Non-pigmented ciliary epithelial cell (primary cell): ENCODE measurements at places on chromosomes 1 and 21.
A peak's percentile ranks its signal among the peaks of the same experiment; 100 is the strongest.

- DNase-seq, result no peak
Measured at GRCh38 chr1:156212130-156212529, 677 bp upstream of the PMF1 start.

DNA sequence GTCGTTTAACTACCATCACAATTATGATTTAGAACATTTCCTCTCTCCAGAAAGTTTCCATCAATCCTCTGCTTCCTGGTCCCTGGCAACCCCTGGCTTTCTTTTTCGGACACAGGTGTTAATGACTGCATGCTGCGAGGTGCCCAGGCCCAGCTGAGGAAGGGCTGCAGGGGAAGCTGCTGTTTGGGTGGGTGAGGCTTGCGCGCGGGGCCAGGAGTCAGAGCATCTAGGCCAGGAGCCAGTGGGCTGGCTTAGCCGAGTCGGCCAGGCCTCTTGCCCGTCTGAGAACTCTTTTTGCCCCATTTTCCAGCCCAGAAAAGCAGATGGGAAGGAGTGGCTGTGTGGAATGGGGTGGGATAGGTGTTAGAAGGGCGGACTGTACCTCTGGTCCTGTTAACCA is 51.5 kb downstream of the NAV1 start:
- no peak for DNase-seq

- no peak for DNase-seq
Measured at GRCh38 chr1:221788466-221788865, 46.6 kb upstream of the DUSP10 start.

DNA sequence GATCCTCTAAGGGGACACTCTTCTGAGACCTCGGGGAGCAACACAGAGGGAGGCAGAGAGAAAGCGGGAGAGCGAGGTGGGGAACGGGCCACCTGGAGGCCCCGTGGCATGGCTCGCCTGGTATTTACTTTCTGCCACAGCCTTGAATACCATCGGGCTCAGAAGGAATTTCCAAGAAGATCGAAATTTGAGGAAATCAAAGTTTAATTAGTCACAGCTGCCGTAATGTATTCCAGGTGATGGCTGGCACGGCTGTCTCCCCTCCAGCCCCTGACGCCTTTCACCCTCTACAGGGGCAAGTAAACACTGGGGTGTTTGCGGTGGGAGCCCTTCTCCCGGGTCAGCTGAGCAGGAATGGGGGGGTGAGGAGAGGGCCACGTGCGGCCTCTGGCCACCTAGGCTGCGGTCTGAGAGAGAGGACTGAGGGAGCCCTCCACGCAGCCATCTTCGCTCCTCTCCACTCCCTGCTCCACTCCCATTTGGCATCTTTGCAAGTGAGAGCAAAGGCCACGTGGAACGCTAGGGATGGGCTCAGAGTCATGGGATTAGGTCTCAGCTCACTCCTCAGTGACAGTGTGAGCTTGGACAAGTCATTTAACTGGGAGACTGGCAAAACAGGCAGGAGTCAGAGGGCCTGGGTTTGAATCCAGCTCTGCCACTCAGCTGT is 125.2 kb downstream of the SYF2 start:
- DNase-seq, result no peak

DNA sequence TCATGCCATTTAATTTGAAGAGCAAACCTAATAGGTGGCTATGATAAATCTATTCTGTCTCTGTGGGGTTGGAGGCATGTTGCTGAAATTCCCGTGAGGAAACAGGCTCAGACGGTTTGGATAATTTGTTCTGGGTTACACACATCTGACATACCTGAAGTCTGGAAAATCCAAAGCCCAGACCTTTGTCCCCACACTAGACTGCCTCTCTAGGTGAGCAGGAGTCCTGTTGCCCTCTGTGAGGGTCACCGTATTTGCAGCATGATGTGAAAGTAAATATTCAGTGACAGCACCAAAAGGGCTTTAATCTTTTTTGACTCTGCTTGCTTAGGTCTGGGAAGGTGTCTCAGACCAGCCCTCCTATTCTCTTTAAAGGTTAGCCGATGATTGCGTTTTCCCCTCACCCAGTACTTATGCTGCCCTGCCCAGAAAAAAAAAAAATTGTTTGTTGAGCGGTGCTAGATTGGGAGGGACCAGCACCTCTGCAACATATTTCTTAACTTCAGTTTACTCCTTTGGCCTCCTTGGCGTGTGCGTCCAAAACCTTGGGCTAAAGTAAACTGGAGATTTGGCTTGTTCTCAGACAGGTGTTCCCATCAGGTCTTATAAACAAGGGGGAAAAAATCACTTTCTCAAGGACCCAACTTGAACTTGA is 67.0 kb downstream of the CACHD1 start:
- DNase-seq, result no peak

GRCh38 chr21:46160657-46160906 is 5.2 kb upstream of the FTCD start:
- DNase-seq, result no peak

- DNase-seq, result no peak
Measured at GRCh38 chr1:239840336-239840735, 251.3 kb upstream of the FMN2 start.

DNA sequence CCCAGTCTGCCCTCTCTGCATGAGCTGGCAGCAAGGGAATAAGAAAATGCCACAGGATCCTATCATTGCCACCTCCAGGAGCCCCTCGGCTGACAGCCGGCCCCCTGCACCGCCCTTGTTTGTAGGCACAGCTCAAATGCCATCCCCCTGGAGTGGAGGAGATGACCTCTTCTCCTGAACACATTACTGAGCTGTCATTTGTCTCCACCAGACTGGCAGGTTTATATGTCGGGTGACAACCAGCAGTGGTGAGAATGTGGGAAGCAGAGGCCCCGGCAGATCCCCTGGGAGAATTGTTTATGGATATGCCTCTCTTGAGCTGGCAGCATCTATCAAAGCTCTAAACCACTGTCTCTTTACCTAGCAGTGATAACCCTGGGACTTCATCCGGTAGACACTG is 135.4 kb upstream of the FMN2 start:
- no peak for DNase-seq

DNA sequence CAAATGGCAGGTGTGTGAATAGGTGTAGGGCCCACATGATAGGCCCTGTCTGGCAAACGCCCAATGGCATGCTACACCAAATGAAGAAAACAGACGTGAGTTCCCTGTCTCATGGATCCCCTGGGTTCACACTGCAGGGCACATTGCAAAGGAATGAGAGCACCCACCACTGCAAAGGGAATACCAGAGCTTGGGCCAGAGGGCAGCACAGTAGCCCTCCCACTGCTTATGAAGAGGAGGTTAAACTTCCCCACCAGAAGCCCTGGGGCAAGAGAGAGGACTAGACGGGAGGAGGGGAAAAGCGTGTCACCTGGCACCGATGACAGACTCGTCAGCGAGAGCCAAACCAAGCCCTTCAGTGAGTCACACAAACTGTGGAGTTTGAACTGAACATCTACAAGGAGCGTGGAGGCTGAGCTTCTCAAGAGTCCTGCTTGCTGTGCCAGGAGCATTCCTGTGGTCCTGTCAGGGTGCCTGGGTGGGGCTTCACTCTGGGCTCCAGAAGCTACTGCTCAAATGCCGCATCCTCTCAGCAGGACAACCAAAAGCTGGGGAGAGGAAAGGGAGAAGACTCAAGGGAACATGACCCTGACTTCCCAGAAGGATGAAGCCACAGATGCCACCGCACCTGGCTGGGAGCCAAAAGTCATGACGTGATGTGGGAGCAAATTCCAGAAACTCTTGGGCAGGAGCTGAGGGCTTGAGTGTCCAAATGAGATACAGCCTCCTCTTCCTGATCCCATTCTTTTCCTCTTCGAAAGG is 61.1 kb downstream of the TOMM20 start:
- peak; percentile 94 for DNase-seq

DNA sequence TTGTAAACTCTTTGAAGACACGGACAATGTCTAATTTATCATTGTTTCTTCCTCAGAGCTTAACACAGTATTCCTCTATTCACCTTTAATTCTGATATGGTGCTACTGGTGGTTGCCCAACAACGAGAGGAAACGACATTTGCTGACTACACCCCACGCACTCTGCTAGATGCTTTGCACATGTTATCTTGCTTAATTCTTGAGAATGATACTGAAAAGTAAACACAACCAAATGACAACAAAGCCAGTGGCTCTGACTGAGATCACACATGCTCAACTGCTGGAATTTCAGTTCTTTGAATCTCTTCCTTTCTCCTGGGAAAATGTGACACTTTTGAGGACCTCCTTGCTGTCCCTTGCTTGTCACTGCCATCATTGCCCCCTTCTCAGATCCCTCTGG is 37.2 kb upstream of the DDAH1 start:
- no peak for DNase-seq

- DNase-seq, result no peak
Measured at GRCh38 chr21:45889256-45889655, 92.3 kb upstream of the COL6A1 start.

GRCh38 chr1:163170331-163170730 is 32.4 kb downstream of the RGS5 start:
- no peak for DNase-seq

DNA sequence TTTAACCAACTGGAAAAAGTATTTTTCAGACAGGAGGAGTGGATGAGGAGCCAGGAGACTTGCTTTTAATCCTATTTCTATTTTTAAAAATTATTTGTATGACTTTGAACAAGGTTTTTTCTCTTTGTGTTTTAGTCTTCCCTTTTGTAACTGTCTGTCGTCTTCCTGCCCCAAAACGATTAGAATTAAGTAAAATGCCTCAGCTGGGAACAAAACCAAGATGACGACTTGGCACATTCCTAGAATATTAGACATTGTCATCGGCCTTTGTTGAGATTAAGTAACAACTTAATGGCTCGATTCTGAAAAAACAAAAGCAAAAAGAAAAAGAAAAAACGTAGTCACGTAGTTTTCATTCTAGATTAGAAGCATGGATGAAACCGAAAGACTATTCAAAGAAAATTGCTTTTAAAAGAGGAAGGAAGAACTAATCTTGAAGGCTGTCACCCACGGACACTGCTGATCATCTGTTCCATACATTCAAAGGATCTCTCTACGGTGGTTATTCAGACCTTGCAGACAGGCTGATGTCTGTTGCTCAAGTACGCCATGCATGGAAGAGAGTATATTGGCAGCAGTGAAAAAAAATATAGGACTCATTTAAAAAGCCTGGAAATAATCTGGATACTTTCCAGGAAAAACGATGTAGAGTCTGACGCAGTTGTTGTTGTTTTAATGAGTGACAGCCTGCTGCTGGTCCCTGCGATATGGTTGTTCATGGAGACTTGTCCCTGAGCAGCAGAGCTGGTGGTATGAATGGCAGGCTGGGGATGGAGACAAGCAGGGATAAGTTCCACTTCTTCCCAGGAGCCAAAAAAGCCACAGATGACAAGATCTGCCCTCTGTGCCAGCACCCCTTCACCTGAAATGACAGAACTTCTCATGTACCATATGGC is 16.8 kb downstream of the GNG4 start:
- peak; percentile 38 for DNase-seq

GRCh38 chr1:79550402-79550801 is 543.9 kb upstream of the ADGRL4 start:
- no peak for DNase-seq

DNA sequence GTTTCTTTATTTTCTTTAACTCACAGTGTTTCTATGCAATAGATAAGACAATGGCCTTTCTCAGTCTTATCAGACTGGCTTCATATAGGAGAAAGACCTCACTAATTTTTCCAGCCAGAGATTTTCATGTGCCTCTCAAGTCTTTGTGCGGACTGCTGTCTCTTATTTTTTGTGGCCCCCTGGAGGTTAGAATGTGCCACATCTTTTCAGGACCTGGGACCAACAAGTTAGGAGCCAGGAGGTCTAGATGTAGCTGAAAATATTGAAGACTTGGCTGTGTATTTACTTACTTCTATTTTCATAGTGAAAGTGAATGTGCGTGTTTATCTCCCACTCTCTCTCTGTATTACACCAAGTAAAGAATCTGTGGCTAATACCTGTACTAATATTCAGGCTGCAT is 42.1 kb upstream of the CFHR3 start:
- DNase-seq, result no peak

DNA sequence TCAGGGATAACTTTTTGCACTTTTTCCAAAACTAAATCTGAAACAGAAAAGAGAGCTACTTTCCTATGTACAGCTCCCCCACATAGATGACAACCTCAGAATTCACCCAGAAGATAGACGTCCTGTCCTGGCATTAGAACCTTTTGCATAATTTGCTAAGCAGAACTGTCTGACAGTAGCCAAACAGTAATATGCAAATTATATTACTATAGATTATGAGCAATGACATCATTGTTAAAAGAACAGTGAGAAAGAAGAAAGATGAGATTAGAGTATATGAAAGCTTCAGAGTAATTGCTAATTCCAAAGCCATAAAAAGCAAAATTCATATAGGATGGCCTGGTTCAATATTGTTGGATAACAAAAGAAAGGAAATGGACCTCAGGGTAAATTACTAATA is 43.7 kb downstream of the SLC44A5 start:
- no peak for DNase-seq

DNA sequence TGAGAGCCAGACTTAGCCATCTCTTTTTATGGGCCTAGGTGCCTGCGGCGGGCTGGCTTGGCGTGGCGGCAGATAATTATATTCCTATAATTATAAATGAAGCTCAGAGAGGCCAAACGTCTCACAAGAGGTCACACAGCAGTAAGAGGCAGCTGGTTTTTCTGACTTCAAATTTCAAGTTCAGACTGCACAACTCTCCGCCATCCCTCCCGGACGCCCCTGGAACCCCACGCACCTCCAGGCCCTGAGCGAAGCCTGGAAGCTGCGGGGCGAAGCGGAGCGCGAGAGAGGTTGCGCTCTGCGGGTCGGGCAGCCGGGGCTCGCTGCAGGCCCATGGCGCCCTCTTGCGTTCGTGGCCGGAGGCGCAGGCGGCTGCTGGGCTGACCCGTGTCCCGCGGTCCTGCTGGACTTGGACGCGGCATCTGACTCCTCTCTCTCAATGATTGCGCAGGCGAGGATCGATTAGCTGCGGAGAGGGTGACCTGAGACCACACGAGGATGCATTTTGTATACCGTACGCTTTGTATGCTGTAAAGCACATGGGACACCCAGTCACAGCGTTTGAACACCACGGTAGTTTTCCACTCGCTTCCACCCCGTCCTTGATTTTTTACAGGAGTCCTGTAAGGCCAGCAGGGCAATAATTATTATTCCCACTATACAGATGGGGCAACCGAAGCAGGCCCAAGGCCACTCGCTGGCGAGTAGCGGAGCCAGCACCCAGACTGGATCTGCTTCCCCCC is 272.7 kb downstream of the FOXD2 start:
- no peak for DNase-seq

DNA sequence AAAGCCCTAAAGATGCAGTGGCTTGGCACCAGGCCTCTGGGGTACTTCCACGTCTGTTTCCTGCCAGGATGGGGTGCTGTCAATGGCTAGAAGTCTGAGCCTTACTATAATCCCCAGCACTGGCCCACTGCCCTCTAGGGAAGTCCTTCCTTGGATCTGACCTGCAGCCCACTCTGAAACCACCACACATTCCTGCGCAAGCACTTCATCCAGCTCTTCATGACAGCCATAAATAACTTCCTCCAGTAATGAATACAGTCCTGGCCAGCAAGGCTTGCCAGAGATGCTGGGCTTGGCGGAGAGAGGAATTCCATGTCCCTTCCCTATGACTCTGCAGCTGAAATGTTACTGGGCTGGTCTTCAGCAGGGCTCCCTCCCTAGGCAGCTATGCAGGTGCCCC is 32.6 kb downstream of the ALPL start:
- DNase-seq, result no peak
